T-helper 17 cell (primary cell): ENCODE measurements at places on chromosomes 3 and 15. TPM values are rescaled to one million over a fixed set of nuclear protein-coding genes. Genes with fewer than 3 reads are reported as not detected.

DNA sequence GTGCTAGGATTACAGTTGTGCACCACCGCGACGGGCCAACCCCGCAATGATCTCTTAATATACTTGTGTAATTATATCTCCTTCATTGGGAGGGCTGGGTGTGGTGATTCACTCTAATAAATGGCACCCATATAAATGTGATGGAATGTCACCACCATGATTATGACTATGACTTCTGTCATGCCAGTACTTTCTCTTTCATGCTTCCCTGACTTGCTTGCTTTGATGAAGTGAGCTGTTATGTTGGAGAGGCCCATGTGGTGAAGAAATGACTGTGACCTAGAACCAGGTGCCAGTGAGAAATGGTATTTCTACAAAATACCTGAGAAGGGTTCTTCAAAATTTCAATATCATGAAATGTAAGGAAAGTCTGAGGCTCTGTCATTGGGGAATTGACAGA, 24.4 kb upstream of the TP63 start:
- no peak for DNase-seq

GRCh38 chr15:42845581-42845980, 75.0 kb downstream of the TTBK2 start:
- no peak for DNase-seq

The TRIM71 gene
- 0.03 TPM for total RNA-seq

DNA sequence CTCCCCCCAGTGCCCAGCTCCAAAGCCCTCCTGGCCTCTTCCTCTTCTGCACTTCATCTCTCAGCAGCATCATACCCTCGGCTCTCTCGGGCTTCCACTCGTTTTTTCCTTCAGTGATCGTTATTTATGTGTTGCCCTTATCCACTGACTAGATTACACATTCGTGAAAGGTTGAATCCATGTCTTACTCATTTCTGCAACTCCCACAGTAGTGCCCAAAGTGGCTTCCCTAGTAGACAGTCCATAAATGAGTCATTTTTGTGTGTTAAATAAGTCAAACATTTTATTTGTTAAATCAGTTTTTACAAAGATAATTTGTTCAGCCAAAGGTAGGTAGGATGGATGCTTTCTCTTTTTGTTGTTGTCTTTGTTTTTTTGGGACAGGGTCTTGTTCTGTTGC, 87.4 kb downstream of the CRTC3 start:
- no peak for DNase-seq

The SLC2A2 gene
- total RNA-seq, result not detected

The LRRIQ4 gene
- not detected for total RNA-seq

DNA sequence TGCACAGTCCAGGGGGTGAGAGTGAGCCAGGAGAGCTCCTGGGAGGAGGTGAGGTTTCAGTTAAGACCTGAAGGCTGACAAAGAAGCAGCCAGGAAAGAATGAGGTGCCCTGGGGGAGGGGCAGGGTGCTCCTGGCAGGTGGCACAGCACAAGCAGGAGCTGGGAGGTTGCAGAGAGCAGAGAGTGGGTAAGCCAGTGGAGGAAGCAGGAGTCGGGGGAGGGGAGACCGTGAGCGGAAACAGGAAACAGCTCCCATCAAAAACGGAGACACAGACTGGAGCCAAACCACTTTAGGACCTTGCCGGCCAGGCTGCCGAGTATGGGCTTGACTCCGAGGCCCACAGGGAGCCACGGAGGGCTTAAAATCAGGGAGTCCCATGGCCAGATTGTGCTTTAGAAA, 12.1 kb upstream of the FBLN2 start:
- DNase-seq, result no peak

The VGLL4 gene
- 18.7 TPM for total RNA-seq

The ITIH1 gene
- not detected for total RNA-seq

The CCR3 gene
- total RNA-seq, result 0.37 TPM

The SERINC4 gene
- total RNA-seq, result 0.32 TPM

The RHCG gene
- total RNA-seq, result not detected

GRCh38 chr3:106063909-106064308, 195.1 kb upstream of the CBLB start:
- no peak for DNase-seq

The GOLGA8R gene
- total RNA-seq, result 2.0 TPM

DNA sequence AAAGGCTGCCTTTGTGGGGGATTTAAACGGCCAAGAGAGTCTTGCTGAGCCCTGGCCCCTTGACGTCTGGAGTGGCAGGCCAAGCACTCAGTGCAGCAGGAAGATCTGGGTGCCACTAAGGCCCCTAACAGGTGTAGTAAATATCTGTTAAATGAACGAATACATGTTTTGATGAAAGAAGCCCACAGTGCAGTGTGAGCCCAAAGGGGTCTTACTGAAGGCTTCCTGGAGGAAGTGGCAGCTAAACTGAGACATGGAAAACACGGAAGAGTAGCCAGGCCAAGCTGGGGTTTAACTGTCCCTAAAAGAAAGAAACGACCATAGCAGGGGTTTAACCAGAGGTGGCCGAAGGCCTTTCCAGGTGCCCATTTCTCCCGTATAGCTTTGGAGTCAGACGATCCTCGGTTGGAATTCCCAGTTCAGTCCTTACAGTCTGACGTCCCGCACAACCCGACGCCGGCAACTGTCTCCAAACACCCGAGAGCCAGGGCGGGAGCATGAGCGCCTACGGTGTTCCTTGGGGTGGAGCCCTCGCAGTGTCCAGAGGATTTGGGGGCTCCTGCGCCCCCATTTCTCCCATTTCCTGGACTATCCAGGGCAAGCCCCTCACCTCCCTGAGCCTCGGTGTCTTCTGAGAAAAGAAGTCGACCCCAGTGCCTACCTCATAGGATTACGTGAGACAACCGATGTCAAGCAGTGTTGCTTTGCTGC, 910 bp upstream of the ABHD6 start:
- DNase-seq, result no peak

The TEX55 gene
- total RNA-seq, result not detected

GRCh38 chr3:119401503-119402440, 61.6 kb downstream of the TMEM39A start:
- no peak for DNase-seq

DNA sequence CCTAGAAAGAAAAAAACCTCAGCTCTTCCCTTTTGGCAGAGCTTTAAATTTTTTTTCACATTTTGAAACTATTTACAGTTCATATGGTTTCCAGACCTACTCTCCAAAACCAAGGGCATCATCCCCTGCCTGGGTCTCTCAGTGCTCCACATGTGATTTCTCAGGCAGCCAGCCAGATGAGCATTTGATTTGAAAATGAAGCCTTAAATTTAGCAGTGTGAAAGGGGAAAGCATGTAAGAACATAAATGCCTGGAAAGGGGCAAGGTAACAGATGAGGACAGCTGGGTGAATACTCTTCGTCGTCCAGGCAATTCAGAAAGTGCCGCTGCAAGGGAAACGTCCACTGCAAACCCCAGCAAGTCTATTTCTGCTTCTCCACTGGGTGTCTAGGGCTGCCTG, 94.8 kb downstream of the ATP8B4 start:
- DNase-seq, result no peak

The CCR8 gene
- 2.5 TPM for total RNA-seq

The MEX3B gene
- total RNA-seq, result 0.87 TPM

The PRR20G gene
- total RNA-seq, result not detected

The DCLK3 gene
- not detected for total RNA-seq

DNA sequence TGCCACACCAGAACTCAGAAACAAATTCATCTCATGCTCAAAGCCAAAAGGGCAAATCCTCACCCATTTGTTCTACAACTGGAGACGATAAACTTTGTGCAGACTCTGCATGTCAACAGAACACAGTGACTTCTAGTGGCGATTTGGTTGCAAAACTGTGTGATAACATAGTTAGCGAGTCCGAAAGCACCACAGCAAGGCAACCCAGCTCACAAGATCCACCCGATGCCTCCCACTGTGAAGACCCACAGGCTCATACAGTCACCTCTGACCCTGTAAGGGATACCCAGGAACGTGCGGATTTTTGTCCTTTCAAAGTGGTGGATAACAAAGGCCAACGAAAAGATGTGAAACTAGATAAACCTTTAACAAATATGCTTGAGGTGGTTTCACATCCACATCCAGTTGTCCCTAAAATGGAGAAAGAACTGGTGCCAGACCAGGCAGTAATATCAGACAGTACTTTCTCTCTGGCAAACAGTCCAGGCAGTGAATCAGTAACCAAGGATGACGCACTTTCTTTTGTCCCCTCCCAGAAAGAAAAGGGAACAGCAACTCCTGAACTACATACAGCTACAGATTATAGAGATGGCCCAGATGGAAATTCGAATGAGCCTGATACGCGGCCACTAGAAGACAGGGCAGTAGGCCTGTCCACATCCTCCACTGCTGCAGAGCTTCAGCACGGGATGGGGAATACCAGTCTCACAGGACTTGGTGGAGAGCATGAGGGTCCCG, 199.7 kb downstream of the AKAP13 start:
- DNase-seq, result no peak

The PRTG gene
- total RNA-seq, result not detected

The FBXW12 gene
- not detected for total RNA-seq

The CCR9 gene
- 4.0 TPM for total RNA-seq

The SPSB4 gene
- not detected for total RNA-seq

- DNase-seq, result no peak
Observed at GRCh38 chr3:194521510-194522260, 34.9 kb upstream of the ATP13A3 start.

- DNase-seq, result no peak
Observed at GRCh38 chr15:69080295-69081248, 66.1 kb downstream of the NOX5 start.

DNA sequence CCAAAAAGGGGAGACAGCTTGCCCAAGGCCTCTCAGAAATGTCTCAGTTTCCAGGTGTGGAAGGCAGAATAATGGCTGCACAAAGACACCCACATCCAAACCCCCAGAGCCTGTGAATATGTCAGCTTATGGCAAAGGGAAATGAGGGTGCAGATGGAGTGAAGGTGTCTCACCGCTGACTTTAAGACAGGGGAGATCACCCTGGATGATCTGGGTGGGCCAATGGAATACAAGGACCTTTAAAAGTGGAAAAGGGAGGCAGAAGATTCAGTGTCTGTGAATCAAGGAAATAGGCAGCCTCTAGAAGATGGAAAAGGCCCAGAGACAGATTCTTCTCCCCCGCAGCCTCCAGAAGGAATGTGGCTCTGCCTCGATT, 48.8 kb upstream of the ATP2B2 start:
- DNase-seq, result no peak

- no peak for DNase-seq
Observed at GRCh38 chr3:14533457-14533958, 6.6 kb downstream of the GRIP2 start.

DNA sequence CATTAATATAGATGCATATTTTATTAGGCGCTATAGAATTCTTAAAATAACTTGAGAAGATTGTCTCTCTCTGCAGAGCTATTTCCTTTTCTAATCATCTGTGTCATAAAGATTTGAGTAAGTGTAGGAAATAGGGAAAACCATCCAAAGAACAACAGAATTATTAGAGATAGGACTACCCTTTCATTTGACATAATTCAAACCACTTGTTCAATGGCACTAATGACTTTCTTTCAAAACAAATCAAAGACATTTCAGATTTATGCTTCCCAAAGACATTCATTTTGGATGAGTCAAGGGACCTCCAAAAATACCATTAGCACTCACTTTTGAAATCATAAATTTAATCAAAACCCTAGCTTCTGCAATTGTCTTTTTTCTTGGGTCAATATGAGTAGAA, 29.5 kb downstream of the PRICKLE2 start:
- DNase-seq, result no peak

The PTH1R gene
- total RNA-seq, result not detected
